ENCODE measurements at places on chromosomes 3 and 15. TPM values are rescaled to one million over a fixed set of nuclear protein-coding genes. Genes with fewer than 3 reads are reported as not detected.

GRCh38 chr3:115921711-115922110 is 298.4 kb downstream of the GAP43 start:
- ATAC-seq, result no peak

DNA sequence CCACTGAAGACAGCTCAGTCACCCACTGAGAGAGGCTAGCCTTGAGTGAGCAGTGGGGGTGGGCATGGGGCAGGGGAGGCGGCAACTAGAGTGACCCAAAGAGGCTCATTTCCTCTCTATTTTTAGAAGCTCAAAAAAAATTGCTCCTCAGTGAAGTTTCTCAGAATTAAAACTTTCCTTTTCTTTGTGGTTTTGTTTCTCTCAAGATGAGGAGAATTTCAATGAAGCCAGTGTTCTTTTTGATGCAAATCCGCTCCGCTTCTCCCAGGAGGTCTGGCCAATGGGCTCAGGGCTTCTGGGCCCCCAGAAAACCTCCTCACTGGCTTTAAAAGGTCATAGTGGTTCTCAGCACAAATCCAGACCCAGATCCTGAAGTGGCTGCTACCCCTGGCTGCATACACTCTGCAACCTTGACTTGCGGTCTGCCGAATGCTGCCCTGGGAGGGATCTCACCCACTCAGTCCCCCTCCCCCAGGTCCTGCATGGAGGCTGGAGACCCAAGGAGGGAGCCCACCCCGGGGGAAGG is at the start of gene ACSBG1:
Gene ACSBG1 (minus strand): TSS at position 51 of the 526 bp plus-strand sequence. CDS start 64 bp downstream, outside the sequence.
- ATAC-seq, result no peak

- no peak for ATAC-seq
These were observed 164.3 kb upstream of the GMNC start for GRCh38 chr3:191026746-191027145.

GRCh38 chr3:173225351-173225750 is 84.3 kb upstream of the SPATA16 start:
- ATAC-seq, result no peak

DNA sequence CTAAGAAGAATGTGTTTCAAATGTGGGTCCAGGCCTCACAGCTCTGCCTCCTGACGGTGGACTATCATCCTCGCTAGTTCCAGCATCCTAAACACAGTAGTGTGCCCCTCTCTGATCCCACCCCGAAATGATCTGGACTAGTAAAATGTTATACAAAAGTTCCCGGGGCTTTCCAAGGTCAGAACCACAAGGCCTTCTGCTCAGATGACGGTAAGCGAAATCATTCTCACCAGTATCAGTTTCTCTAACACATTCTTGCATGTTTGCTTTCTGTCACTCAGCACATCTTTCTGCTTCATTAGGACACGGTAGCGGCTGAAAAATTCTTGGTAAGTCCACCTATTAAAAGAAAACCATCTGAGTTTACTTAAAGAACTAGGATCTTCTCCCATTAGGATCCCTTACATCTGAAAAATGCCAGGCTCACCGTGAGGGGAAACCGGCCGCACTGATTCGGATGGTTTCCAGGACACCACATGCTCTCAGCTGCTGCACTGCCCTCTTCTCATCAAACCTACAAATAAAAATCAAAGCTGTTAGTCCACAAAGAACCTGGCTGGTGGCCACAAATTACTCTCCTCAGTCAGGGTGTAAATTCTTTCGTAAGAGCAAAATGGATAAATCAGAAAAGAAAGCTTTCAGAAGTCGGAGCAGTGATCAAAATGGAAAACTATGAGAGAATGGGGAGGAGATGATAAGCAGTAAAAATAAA is 83.9 kb upstream of the MYO5C start:
- no peak for ATAC-seq

DNA sequence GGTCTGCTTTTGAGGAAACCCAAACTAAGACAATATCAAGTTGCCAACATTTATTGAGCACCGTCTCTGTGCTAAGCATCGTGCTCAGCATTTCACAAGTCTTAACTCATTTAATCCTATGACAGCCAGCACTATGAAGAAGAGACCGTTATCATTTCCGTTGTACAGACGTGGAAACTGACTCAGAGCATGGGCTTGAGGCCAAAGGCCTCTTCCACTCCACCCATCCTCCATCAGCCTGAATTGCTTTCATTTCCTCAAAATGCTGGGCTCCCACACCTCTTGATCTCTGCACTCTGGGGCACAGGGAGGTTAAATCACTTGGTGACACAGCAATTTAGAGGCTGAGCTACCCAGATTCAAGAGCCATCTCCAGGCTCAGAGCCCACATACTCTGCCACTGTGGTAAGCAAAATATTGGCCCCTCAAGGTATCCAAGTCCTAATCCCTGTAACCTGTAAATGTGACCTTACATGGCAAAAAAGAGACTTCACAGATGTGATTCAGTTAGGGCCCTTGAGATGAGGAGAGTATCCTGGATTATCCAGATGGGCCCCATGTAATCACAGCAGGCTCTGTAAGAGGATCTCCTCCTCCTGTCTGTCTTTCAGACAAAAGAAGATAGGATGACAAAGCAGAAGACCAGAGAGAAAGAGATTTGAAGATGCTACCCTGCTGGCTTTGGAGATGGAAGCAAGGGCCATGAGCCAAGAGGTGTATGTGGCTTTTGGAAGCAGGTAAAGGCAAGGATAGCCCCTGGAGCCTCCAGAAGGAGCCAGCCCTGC is 24.3 kb upstream of the FLNB start:
- peak; percentile 89 for ATAC-seq

- ATAC-seq, result no peak
These were observed 201.5 kb upstream of the IL12A start for GRCh38 chr3:159787178-159787574.

DNA sequence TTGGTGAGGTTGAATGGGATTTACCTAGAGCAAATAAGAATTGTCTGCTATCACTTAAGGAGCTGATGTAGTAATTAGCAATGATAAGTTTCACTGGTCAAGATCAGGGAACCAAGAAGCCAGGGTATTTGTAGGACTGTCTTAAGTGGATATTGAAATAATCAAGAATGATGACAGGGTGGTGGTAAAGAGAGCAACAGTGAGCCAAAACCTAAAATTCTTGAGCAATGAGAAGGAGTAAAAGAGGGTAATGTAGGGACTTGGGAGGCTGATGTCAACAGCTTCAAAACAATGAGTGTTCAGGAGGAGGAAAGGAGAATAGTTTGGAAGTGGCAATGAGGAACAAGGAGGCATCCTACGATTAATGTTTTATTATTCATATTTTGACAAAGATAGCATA is 31.5 kb upstream of the SLC2A2 start:
- ATAC-seq, result no peak

- ATAC-seq, result no peak
These were observed 2.1 kb downstream of the VIPR1 start for GRCh38 chr3:42504334-42505127.

GRCh38 chr3:105385819-105386508 is 19.3 kb downstream of the ALCAM start:
- ATAC-seq, result no peak

DNA sequence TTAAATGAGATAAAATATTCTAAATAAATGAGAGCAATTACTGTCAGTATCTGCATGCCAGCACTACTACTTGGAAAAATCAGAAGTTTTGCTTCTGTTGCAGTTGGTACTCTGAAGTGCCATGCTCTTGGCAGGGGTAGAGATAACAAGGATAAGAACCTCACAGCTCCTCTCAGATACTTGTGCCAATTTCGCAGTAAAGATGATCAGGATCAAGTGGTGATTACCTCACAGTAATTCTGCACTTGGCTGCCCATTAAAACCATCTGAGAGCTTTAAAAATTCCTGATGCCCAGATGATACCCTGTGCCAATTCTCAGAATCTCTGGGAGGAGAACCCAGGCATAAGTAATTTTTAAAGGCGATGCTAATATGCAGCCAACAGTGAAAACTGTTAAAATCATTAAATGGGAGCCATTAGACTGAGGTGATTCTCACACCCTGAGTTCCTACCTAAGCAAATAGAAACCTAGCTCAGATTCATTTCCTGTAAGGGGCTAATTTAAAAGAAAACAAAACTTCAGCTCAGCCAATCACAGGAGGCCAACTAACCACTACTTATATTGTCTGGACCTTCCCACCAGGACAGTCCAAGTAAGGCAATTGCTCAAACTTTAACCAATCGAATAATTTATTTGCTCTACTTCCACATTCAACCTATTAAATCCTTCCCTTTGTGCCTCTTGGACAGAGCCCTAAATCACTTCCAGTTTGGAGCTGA is 171.2 kb downstream of the KCNMB2 start:
- ATAC-seq, result no peak

The DNASE1L3 gene
- total RNA-seq, result 1.3 TPM

The POLG gene
- total RNA-seq, result 52.5 TPM

The ST8SIA2 gene
- total RNA-seq, result not detected

The RNF13 gene
- 97.6 TPM for total RNA-seq

The DCP1A gene
- 37.4 TPM for total RNA-seq

The GHSR gene
- total RNA-seq, result not detected

Data from gastroesophageal sphincter (tissue), 4 donors.